ENCODE measurements at places on chromosomes 6 and 20.

DNA sequence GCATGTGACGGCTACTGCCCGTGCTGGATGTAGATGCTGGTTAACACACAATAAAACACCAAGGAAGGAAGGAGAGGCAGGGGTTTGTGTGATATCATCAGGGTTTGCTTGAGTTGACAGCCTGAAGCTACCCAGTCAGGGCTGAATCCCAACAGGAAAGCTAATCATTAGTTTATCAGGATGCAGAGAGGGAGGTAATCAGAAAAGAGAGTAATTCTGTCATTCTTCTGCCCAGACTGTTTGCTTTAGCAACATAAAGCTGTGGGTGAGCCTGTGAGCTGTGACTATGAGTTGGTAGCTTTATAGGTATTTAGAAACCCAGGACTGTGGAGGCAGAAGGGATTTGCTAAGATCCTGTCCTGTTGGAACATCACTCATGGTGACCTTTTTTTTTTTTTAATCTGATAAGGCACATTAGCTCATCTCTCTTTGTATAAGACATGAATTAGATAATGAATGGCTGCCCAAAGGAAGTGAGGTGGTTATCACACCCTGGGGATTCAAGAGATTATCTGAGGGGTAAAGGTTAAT lies 79.3 kb downstream of the CAP2 start:
- no peak for DNase-seq

GRCh38 chr6:968791-969190 lies 275.9 kb upstream of the EXOC2 start:
- no peak for DNase-seq

DNA sequence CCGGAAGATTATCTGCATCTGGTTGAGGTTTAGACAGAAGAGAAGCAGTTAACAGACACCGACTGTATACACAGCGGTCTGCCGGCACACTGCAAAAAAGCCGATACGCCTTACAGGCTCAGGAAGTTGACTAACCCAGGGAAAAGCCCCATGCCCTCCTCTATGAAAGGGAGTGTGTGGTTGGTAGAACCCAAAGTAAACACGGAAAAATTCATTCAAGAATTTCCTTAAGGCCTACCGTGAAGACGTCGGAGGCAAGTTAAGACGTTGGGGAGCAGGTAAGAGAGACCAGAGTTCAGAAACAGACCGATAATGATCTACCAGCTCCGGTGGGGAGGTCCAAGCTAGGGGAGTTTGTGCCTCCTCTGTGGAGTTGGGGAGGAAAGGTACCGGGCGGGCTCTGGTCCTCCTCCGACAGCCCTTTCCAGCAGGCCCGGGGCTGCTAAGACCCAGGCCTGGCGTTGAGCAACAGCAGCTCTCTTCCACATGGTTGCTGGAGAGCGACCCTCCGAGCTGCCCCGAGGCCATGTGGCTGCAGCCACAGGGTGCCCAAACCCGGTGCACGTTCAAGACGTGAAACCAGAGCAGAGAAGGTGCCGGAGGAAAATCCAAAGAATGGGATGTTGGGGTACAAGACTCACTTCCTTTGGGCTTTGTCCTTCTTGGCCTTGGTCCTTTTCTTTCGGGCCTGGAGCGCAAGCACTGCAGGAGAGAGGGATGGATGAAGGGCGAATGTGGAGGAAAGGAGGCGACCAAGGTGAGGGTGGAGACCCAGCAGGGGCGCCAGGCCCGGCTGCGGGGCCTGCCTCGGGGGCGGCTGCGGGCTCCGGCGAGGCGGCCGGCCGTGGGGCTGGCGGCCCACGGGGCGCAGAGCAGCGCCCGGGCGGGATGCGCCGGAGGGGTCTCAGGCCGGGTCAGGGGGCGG lies 809 bp downstream of the SRPK1 start:
- peak; percentile 68 for DNase-seq

DNA sequence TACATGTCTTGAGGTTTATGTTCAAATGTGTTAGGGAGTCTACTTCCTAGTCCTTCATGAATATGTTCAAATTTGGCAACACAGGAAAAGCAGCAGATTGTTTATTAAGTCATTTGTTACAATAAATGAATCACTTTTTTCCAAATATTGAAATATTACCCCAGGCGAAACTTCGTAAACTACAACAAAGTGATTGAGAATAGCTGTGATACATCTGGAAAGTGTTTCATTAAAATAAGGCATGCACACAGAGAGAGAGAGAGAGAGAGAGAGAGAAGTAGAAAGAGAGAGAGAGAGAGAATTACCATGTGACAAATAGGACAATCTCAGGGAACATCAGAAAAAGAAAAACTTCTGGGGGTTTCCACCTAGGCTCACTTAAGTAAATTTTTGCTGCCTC lies 363.1 kb upstream of the PTCHD4 start:
- no peak for DNase-seq

- DNase-seq: no peak
Measured at GRCh38 chr6:13372076-13372475, 43.7 kb upstream of the TBC1D7 start.

DNA sequence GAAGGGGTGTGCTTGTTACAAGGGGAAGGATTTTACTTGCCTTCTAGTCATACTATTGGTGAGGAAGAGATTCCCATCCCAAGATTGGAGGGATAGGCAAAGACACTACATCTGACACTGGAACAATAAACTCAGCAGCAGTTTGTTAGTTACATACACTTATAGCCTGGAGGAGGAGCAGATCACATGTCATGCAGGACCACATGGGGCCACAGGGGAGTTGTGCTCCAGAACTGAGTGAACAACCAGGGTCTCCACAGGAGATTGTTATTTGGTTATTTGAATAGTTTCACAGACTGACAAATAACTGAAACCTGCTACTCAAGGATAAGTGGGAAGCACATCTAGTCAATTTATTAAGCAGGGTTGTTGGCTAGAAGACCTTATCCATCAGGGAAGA lies 559.4 kb upstream of the MANEA start:
- DNase-seq: no peak

All from DMS79 treated with DMSO at 0.1 percent for 48 hours (cell line).